Stimulated activated CD4-positive, alpha-beta T cell treated with anti-CD3 and anti-CD28 coated beads, Interleukin-4, amount 100 ng/mL, for 48 hours (primary cell): ENCODE measurements at places on chromosomes 2 and 18.

GRCh38 chr18:35406666-35407065, 29.5 kb upstream of the ZNF396 start:
- DNase-seq = no peak

DNA sequence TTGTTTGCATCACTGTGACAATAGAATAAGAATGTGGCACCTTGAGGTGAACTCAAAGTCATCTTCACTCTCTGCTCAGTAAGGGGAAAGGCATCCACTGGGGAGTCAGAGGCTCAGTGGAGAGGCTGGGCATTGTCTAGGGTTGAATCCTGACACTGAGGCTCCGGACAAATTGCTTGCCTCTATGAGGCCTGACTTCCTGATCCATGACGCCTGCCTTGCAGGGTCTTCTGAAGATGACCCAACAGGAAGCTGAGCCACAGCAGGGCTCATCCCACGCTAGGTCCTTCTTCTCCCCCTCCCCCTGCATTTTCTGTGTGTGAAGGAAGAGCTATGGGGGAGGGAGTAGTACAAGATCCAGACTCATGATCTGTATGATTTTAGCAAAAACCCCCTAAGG, 265.1 kb downstream of the SH3BP4 start:
- DNase-seq = no peak

GRCh38 chr2:94984964-94985575, 40.4 kb upstream of the MAL start:
- DNase-seq = no peak

GRCh38 chr2:238492840-238493239, 66.1 kb downstream of the ASB1 start:
- no peak for DNase-seq

- DNase-seq = no peak
Observed at GRCh38 chr2:134217351-134217750, 36.5 kb upstream of the MGAT5 start.

- no peak for DNase-seq
Observed at GRCh38 chr2:206160125-206160806, 571 bp downstream of the EEF1B2 start.

DNA sequence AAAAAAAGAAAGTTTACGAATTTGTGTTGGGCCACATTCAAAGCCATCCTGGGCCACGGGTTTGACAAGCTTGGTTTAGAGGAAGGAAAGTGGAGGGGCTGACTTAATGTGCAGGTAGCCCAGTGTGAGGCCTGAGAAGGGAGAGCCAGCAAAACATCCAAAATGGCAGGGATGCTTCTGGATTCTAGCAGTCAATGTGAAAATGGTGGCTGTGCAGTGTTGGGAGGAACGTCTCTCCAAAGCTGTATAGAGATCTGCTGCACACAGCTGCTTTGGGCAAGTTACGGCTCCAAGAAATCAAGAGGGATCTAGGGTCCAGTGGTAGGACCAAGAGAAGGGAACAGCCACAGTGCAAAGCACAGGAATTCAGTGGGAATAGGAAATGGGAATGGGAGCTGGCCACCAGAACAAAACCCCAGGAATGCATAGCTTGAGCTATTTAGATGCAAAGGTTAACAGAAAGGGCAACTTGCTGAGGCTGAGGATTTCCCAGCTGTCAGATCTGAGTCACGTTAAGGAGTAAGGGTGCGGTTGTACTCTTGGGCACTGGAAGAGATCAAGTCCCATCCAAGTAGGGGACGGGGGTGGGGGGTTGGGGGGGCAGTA, 70.6 kb downstream of the B3GNT2 start:
- no peak for DNase-seq

DNA sequence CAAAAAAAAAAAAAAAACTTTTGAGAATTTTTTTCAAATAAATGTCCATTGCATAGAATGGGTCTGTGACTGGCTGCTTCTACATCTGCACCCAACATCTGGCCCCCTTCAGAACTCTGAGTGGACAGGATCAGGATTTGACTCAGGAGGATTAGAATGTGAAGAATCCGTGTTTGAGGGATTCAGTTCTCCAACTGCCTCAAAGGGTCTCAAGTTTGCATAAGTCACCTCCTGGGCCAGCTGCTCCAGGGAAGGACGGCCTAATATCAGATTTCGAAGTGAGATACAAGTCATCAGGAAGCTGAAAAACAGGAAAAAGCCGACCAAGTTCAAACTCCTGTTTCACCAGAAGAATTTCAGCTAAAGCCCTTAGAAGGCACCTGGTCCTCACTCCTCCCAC, 10.9 kb downstream of the MAT2A start:
- DNase-seq = no peak

DNA sequence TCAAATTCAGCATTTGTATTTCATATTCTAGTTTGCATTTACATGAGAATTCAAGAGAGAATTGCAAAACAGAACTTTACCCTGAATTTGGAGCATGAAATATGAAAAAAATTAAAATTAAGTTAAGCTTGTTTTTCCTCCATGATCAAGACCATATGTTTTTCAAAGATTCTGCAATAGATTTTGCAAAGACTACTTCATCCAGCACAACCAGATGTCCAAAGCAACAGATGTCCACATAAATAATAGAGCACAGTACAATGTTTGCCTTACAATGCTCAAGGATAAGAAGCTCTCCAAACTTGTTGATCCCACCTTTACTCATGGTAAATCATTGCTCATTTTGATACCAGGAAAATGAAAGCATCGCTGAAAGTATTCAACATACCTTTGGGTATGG, 25.6 kb downstream of the FAP start:
- no peak for DNase-seq

GRCh38 chr2:161044921-161045320, 115.3 kb upstream of the TANK start:
- no peak for DNase-seq

- DNase-seq = no peak
Observed at GRCh38 chr2:195057001-195057400, 600.0 kb upstream of the SLC39A10 start.

DNA sequence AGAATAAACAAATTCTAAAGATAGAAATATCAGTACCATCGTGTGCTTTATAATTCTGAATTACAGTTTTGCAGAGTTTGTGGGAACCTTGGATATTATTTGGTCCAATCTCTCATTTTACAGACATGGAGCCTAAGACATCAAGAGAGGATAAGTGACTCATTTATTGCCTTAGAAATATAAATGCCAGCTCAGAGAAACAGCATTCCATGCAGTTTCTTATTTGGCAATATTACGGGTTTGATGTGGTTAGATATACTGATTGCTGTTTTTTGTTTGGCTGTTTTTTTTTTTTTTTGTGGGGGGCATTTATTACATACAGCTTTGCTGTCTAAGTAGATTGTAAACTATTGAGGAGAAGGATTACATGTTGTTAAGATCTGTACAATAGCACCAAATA, 1241.1 kb upstream of the LRRTM1 start:
- no peak for DNase-seq

DNA sequence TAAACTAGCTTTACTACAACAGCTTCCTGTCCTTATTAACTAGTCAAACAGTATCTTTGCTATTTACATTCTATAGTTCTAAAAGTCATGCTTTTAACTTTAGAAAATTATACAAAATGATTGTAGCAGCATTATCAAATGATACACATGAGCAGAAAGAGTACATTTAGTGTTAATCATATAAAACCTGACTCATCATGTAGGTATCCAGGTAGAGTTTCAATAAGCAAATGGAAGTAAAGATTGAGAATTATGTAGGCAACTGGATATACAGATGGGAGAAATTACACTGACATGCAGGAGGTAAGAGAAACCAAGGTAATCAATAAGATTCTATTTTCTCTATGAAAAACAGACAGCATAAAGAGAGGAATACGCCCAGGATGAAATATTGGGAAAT, 33.8 kb downstream of the TRIP12 start:
- no peak for DNase-seq

DNA sequence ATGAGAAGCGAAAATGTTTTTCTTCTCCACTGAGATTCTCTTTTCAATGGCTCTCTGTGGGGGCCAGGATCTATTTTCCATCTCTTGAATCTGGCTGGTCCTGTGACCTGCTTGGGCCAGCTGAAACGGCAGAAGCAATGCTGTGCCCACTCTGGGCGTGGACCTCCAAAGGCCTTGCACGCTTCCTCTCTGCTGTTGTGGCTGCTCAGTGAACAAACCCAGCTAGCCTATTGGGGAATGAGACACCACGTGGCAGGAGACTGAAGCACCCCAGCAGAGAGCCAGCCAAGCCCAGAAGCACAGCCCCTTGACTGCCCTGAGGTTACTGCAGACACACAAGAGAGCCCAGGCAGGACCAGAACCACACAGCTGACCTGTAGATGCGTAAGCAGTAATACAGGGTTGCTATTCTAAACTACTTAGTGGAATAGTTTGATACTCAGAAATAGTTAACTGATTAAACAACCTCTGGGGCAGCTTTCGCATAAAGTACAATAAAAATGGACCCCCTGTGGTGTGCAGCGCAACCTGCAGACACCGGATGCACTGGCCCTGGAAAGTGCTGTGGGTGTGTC, 221.7 kb upstream of the SH3BP4 start:
- DNase-seq = no peak

GRCh38 chr2:231398585-231398984, 3.1 kb downstream of the B3GNT7 start:
- no peak for DNase-seq

- no peak for DNase-seq
Observed at GRCh38 chr2:41871080-41871479, 176.7 kb upstream of the PKDCC start.

GRCh38 chr2:222747526-222748160, 76.2 kb downstream of the MOGAT1 start:
- DNase-seq = no peak

GRCh38 chr2:11914455-11914854, 168.0 kb downstream of the LPIN1 start:
- DNase-seq = no peak

DNA sequence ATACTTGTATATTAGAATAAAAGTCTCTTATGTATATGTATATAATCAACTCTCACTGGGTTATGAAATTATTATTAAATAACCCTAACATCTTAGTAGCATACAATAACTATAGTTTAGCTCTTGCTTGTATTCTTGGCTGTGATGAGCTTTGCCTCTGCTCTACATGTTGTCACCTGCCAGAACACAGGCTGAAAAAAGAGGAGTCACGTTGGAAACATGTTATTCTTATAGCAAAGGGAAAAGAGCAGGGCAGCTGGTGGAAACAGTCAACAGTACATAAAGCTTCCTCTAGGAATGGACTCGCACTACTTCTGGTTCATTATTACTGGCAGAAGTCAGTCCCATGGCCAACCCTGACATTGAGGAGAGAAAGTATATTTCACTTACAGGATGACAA, 362.0 kb upstream of the KYNU start:
- DNase-seq = no peak

DNA sequence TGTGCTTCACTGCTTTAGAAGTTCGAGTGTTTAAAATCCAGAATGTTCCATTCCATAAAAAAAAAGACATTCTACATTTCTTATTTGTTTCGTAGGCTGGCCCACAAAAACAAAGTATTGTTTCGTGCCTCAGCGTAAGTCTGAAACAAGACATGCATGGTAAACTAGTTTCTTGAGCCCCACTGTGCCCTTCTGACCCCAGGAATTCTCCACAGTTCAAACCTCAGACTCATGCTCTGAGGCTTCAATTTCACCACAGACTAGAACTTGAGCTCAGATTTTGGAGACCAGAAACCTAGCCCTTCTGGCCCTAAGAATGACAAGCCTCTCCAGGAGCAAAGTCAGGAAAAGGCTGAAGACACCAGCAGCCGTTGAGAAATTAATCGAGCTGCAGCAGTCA, 151.5 kb downstream of the SLC8A1 start:
- no peak for DNase-seq

- DNase-seq = peak; percentile 56
Observed at GRCh38 chr2:157480182-157480961, 36.5 kb upstream of the CYTIP start.

GRCh38 chr2:37566517-37566981, 104.9 kb downstream of the CDC42EP3 start:
- no peak for DNase-seq

DNA sequence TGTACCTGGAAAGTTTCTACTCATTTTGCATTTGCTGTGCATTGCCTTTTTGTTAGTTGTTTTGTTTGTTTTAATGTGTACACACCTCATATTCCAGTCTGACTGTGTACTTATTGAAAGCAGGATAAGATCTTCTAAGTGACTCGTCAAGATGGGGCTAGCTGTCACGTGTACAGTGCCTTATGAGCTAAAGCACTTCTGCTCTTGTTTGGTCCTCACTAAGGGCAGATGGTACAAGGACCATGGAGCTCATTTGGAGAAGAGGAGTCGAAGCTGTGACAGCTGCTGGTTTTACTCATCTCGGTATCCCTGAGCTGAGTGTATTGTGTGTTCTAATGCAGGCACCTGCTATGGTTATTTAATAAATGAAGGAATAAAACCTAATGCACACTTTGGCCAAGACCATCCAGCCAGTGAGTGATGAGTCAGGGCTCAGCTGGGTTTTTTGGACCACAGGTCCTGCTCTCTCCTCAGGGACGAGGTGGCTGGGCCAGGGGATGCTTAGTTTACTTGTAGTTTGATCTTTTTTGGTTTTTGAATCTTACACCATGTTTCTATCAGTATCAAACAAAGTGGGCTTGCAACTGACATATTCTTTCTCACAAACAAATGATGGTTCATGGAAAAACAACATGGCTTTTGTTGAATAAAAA, 152.5 kb upstream of the APCDD1 start:
- DNase-seq = no peak

GRCh38 chr2:44169155-44169898, 652 bp downstream of the PPM1B start:
- DNase-seq = peak; percentile 17

GRCh38 chr18:79397830-79398761, 2.4 kb downstream of the NFATC1 start:
- DNase-seq = no peak

GRCh38 chr2:26852405-26853306, 4.7 kb downstream of the DPYSL5 start:
- no peak for DNase-seq

- DNase-seq = no peak
Observed at GRCh38 chr2:237859533-237860272, at the start of gene RAMP1. Gene RAMP1 (plus strand): TSS chr2:237859623. CDS start chr2:237859676, 53 bp downstream.

- DNase-seq = no peak
Observed at GRCh38 chr2:26516781-26517180, 38.9 kb upstream of the OTOF start.

- no peak for DNase-seq
Observed at GRCh38 chr2:97708048-97708380, 5.4 kb upstream of the ZAP70 start.

DNA sequence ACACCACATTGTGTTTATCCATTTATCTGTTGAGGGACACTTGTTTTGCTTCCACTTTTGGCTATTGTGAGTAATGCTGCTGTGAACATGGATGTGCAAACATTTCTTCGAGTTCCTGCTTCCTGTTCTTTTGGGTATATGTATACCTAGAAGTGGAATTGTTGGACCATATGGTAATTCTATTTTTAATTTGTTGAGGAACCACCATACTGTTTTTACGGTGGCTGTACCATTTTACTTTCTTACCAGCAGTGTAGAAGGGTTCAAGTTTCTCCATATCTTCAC, 23.1 kb downstream of the ANXA4 start:
- no peak for DNase-seq

- DNase-seq = no peak
Observed at GRCh38 chr18:50610349-50610748, 50.5 kb downstream of the MAPK4 start.

GRCh38 chr2:53877556-53877955, 17.8 kb upstream of the GPR75 start:
- DNase-seq = no peak
